ENCODE measurements at places on chromosomes 12 and 14.

DNA sequence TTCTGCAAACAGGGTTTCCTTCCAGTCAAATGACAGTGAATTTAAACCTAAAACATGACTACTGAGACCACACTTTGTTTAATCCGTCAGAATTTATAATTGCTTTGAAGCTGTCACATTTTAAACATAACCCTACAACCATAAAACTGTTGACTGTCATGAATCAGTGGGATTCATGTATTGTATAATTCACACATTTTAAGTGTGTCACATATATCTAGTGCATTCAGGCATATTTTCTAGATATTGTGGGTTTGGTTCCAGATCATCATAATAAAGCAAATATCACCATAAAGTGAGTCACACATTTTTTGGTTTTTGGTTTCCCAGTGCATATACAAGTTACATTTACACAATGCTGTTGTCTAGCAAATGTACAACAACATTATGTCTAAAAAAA is 304.4 kb downstream of the TMEM132D start:
- DNase-seq, result no peak

DNA sequence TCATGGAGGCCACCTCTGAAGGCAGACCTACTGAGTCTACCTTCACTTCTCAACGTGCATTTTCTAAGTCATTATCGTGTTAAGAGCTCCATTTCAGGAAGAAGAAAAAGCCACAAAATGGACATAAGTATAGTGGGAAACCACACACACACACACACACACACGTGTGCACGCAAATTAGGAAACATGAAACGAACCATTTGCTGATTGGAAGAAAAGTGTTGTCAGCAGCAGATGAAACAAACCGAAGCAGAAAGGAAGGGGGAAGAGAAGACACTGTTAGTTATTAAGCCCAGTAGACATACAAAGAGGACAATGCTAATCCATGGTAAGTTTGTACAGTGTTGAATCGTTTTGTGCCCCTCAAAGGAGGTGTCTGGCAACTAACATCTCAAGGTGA is 9.9 kb upstream of the VPS33A start:
- DNase-seq, result no peak

- no peak for DNase-seq
Measured at GRCh38 chr12:82650627-82651337, 35.9 kb upstream of the TMTC2 start.

- no peak for DNase-seq
Measured at GRCh38 chr14:92718664-92719063, 29.8 kb downstream of the LGMN start.

- DNase-seq, result no peak
Measured at GRCh38 chr14:71346685-71347084, 439.4 kb downstream of the PCNX1 start.

DNA sequence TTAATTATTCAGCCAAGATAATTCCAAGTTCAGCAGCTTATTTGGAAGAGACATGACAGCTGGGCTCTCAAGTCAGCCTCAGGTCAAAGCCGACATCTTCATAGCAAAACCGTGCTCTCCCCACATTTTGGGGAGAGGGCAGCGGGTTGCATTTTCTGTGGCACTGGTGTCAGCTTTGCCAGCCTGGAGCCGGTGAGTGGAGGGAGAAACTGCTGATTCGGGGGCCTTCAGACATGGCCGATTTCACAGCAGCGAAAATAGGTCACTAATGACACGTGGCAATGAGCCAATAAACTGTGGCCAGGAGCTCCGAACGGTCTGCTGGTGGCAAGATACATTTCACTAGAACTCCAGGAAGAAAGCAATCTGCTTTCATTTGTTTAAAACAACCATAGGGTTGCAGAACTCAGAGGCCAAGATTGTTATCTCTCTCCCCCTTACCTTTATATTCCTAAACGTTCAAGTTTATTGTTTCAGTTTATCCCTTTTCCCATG is 173.2 kb downstream of the CAND1 start:
- no peak for DNase-seq

Measured in C1 segment of cervical spinal cord (tissue), 14 donors.